Fibroblast of skin of left biceps (primary cell): ENCODE measurements at places on chromosomes 3 and 15.
A peak's percentile ranks its signal among the peaks of the same experiment; 100 is the strongest.

DNA sequence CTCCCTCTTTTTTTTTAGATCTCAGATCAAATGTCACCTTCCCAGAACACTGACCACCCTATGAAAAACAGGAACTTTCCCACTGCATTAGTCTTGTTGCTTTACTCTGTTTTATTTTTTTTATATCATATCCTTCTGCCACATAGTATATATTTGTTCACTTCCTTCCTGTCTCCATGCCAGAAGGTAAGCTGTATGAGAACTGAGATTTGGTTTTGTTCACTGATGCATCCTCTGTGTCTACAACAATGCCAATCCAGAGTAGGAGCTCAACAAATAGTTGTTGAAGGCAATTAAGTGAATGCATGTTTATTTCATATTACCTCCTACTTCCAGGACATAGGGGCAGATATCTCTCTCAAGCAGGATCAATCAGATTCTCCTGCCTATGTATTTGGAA lies 114.4 kb downstream of the TPRG1 start:
- DNase-seq, result no peak

- no peak for DNase-seq
Observed at GRCh38 chr15:58934521-58934920, 1.0 kb upstream of the SLTM start.

DNA sequence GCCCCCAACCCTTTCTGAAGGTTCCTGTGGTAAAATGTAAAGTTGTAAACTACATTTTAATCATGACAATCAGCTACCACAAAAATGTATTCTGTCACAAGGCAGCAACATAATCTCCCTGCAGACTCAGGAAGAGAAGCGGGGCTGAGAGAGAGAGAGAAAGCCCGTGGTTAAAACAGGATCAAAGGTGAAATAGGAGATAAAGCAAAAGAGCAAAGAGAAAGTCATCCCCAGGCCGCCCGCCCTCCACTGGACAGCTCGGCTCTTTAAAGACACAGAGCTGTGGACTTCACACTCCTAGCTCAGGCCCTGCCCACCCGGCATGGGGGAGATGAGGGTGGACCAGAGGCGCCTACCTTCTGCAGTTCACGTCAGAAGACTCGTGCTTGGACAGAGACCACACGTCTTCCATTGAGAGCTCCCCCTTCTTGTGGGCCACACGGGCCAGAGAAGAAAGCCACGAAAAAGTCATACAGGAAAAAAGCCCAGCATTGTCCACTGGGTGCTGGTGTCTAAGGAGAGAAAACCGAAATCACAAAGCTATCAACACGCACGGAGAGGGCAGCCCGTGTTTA lies 29.4 kb downstream of the ABCC5 start:
- peak; percentile 19 for DNase-seq

DNA sequence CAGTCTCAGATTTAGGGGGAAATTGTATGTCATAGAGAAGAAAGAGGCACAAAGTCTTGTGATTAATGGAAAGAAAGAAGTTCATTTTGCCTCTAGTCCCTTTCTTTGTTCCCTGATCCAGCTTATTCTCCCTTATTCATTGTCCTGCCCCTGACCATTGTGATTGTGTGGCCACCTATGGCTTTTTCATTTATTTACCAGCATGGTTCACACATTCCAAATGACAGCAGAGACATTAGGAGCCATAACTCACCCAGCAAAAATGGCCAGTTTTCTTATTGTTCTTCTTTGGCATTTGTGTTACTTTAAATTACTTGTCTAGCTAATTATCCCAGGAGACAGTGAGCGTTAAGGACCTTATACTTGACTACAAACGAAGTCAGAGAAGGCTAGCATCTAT lies 36.3 kb upstream of the SGO1 start:
- no peak for DNase-seq

DNA sequence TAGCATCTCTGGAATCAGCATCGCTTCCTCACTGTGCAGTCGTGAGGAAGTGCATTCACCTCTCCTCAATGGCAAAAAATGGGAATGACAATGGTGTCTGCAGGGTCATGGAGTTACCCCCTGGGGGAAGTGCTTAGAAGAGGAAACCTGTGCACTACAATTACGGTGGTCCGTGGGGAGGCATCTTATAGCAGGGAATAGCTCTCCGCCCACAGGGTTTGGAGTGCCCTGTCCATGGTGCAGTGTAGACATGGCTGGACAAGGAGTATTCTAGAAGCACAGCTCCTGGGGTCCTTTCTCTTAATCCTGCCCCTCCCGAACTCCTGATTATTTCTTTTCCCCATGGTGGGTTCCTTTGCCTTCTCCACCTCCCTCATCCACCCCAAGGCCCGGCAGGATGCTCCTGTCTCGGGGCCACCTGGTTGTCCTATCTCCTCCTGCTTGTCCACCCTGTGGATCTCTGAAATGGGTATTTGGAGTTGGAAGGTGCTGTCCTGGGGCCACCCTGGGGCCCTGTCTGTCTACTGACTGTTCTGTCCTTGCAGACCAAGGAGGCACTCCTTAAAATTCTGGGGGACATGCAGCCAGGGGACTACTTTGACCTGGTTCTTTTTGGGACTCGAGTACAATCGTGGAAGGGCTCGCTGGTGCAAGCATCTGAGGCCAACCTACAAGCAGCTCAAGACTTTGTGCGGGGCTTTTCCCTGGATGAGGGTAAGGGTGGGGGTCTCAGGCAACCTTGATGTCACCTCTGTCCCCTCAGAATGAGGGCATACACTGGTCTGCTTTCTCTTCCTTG lies 5.2 kb downstream of the ITIH1 start:
- no peak for DNase-seq

DNA sequence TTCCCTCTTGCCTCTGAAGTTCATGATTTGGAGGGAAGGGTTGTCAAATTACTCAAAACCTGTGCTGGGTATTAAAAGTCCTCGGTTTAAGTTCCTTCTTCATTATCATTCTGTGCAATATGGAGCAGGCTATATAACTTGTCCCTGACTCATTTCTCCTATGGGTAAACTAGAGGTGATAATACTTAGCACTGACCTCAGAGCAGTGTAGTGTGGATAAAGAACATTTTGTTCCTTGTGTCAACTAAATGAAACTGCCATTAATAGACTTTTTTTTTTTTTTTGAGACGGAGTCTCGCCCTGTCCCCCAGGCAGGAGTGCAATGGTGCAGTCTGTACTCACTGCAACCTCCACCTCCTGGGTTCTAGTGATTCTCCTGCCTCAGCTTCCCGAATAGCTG lies 2.2 kb upstream of the BBX start:
- no peak for DNase-seq

DNA sequence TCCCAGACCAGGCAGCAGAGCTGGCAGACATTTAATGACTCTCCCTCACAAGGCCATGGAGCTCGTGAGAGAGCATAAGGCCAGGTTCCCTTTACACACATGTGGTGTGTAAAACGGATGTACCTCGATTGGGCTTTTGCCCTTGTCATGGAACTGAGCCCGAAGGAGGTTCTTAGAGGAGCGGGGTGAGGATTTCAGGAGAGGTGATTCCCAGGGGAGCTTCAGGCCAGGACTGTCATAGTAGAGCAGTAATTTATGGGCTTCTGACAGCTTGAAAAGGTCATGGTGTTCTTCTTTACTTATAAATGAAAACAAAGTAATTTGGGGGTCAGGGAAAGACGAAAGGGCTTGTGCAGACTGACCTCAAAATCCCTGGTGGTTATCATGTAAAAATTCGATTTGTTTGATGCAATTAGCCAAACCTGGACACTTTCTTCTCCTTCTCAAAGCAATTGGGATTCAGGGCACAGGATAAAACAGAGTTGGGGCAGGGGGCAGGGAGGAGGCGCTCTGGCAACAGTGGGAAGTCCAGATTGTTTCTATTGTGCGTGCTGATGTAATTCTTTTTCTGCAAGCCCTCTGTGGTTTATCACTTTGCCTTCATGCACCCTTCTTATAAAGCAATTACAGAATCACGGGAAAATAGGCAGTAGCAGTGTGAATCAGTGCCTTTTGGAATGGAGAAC lies 51.0 kb downstream of the CACNA1D start:
- no peak for DNase-seq

- DNase-seq, result no peak
Observed at GRCh38 chr3:49500205-49500731, 30.2 kb downstream of the DAG1 start.

GRCh38 chr15:23761386-23761785 lies 74.3 kb upstream of the NDN start:
- no peak for DNase-seq

GRCh38 chr3:127525373-127525772 lies 65.2 kb downstream of the TPRA1 start:
- no peak for DNase-seq

GRCh38 chr15:88221836-88222235 lies 34.7 kb downstream of the NTRK3 start:
- DNase-seq, result no peak

- DNase-seq, result no peak
Observed at GRCh38 chr3:55897573-55898224, 410.6 kb upstream of the WNT5A start.

DNA sequence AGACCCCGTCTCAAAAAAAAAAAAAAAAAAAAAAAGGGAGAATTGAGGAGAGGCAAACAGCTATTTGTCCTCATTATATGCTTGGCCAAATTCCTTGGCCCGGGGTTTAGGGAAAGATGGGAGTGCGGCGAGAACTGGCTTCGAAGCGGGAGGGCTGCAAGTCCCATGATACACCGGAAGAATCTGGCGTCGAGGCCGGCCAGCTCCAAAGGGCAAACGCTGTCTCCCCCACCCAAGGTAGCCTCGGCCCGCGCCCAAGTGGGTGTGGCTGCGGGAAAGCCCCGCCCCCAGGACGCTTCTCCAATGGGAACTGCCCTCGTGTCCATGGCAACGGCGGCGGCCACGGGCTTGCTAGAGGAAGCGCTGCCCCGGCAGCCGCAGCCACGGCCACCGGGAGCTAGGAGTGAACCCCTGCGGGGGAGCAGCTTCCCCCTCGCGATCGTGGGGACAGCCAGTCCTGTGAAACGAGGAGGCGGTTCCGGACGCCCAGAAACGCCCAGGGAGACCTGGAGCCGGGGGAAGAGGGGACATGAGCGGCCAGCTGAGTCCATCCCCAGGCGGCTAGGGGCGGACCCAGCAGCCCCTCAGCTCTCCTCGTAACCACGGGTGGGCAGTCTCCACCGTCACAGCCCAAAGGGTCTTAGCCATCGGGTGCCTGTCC lies at the start of gene TTLL13:
TSS of gene TTLL13 (plus strand) at position 354 of the 661 bp plus-strand sequence. CDS start 1,075 bp downstream, outside the sequence.
- DNase-seq, result peak; percentile 63

GRCh38 chr3:71618538-71618937 lies 35.0 kb upstream of the FOXP1 start:
- no peak for DNase-seq

DNA sequence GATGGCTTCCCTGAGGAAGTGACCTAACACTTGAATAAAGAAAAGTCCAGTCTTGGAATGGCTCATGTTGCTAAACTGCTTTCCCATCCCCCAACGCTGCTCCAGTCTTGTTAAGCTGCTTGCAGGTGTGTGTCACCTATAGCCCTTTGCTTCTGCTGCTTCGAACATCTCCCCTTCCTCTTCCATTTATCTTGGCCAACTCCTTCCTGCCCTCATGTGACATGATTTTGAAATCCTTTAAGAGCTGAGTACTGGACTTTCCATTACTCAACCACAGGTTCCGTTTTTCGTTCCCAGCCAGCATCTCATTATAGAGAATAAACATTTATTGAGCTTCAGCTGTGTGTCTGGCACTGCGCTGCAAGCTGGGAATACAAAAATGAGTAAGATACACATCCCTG lies 1.7 kb downstream of the ATG7 start:
- no peak for DNase-seq

- no peak for DNase-seq
Observed at GRCh38 chr3:111616417-111617105, 21.4 kb upstream of the ZBED2 start.

- no peak for DNase-seq
Observed at GRCh38 chr15:24877174-24877573, 77.6 kb upstream of the SNRPN start.

DNA sequence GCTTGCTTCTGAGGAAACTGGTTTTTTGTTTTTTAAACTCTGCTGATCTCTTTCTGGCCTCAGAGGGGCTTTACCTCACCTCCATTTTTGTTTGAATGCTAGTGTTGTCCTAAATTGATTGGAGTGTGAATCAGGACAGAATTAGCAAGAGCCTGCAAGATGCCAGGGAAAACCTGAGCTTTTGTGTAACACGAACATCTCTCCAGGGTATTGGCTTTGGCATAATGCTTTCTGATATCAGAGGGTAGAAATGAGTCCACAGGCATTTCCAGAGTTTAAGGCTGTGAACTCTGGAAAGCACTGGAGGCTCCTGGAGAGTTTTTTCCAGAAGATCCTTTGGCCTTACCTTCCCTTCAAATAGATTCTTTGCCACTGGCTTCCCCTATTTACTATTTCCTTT lies 87.1 kb downstream of the WDR76 start:
- DNase-seq, result no peak

DNA sequence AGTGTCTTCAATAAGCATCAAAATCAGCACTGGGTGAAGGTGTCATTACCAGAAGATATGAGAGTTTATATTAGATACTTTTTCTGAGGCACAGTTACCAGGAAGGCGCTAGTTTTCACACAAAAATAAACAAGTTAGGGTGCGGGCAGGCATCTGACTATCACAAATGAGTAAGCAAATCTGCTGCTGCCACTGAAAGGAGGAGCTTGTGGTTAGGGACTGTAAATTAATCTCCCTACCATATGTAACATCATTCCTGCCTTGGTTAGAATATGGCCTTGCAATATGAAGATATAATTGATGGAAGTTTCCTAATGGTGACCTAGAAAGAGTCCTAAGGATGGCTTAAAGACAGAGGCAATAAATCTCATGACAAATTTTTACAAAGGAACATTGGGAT lies 19.5 kb upstream of the EID1 start:
- no peak for DNase-seq

- no peak for DNase-seq
Observed at GRCh38 chr3:101862416-101863165, 13.3 kb downstream of the NFKBIZ start.

DNA sequence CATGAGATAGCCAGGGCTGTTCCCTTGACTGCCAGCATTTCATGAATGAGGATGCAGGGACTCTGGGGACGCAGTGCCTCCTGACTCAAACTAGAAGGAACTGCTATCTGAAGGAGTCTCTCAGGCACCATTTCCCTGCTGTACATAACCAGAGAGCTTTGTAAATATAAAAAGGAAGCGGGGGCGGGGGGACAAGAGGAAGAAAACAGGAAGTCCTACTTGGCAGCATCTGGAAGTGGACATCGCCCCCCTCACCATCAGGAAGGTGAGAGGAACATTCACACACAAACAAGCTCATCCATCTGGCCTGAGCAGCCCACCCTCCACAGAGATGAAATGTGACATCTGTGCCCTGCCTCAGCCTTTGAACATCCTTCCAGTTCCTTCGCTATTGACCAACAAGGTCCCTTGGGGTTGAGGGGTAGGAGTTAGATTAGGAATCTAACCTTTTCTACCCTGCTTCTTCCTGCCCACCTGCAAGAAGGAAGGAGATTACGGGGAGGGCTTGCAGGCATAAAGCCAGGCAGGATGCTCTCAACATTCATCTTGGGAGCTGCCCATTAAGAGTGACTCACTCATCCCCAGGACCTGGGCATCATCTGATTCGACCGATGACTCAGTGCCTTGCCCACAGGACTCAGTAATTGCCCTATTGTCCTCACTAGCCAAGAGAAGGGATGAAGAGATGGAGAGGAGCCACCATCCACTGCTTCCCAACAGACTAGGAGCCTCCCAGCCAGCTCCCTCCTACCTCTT lies 31.9 kb downstream of the SH3BP5 start:
- no peak for DNase-seq

- DNase-seq, result no peak
Observed at GRCh38 chr15:93496888-93497287, 407.9 kb upstream of the RGMA start.

- no peak for DNase-seq
Observed at GRCh38 chr3:112734171-112734570, 93.2 kb upstream of the CCDC80 start.

GRCh38 chr3:127483005-127483641 lies 107.4 kb downstream of the TPRA1 start:
- DNase-seq, result no peak
